ENCODE measurements at places on chromosomes 1 and 21. TPM values are rescaled to one million over a fixed set of nuclear protein-coding genes. Genes with fewer than 3 reads are reported as not detected.

DNA sequence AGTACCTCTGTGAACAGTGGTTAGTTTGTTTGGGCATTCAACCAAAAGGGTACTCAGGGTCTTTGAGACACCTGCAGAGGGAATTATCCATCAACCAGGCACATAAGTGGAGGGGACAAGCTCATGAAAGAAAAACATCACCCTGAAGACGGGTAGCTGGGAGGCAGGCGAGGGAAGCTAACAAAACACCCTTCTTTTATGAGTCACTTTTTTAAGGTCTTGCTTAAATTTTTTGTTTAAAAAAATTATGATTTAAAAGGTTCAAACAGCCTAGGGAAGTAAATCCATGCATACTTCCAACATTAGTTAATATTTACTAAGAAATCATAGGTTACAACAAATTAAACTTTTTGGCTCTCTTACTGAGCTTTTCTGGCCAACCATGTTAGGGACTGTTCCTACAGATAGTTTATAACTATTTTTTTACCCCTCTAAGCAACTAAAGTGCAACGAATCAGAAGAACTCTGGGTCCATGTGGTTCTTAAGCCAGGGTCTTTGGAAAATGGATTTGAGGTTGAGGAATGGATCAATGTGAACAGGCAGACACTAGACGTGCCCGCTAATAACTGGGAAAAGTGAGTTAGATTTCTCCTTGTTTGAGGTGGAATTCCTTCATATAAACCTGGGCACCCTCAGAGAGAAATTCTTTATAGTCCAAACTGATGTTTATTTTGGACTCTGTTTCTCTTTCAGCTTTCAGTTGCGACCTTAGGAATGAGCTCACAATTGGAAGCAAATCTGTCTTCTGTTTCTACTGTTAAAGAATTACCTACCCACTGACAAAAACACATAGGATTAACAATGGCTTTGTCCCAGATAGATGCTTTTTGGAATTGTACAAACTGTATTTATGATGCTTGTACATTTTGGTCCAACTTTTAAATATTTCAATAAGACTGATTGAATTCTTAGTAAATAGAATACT is 123.0 kb downstream of the LYPLAL1 start:
- peak; percentile 43 for DNase-seq

DNA sequence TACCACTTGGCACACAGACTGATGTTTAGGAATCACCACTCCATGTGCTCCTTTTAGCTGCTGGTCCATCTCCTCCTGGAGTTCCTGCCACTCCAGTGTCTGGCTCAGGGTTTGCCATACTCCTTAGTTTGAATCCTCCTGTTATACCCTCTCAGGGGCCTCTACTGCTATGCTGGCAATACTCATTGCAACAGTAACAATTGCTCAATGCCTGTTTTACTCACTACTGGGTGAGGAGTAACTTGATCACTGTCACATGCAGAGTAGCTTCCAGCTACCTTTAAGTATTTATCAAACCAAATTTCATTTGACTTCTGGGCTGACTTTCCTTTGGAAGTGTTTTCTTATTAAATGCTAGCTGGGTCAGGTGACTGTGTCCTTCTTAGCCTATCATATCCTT is 107.2 kb upstream of the WLS start:
- DNase-seq, result no peak

- peak; percentile 24 for DNase-seq
These were observed 99.8 kb upstream of the C1orf105 start for GRCh38 chr1:172320733-172321132.

DNA sequence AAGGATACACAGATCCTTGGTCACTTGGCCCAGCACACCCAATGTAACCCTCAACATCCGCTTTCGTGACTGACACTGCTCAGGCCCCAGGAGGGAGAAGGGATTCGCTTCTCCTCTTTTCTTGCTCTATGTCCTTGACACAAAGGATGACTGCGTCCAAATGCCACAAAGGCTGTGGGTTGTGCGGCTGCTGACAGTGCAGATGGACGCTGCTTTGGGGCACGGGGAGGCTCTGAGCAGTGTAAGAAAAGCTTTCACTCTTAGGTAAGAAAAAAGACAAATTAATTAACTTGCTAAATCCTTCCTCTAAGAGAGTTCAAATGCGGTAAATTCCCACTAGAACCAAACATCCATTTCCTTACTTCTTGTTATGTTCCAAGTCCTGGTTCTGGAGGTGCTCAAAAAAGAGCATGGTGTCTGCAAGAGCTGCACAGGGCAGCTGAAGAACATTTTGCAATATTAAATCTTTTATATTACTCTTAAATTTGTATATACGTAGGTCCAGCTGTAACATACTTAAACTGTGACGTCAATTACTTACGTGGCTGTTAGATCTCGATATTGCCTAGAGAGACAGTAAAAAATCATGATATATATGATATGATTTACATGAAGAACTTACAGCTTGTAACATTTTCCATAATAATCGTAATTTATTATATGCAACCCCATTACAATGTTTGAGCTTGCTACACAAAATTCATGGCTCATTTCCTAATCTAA is 19.4 kb upstream of the EPHB2 start:
- no peak for DNase-seq

TMCO1 gene
- polyA plus RNA-seq, result 56.0 TPM

GPX7 gene
- polyA plus RNA-seq, result 7.0 TPM

HHIPL2 gene
- not detected for polyA plus RNA-seq

OR2T33 gene
- polyA plus RNA-seq, result not detected

PIGR gene
- 176 TPM for polyA plus RNA-seq

TCHHL1 gene
- not detected for polyA plus RNA-seq

ZNF648 gene
- polyA plus RNA-seq, result 0.03 TPM

Data from stomach (tissue), 19 donors.